ENCODE measurements at places on chromosomes 6 and 20.
A peak's percentile ranks its signal among the peaks of the same experiment; 100 is the strongest.

GRCh38 chr6:163001330-163001729 is 273.6 kb downstream of the PACRG start:
- DNase-seq: no peak

DNA sequence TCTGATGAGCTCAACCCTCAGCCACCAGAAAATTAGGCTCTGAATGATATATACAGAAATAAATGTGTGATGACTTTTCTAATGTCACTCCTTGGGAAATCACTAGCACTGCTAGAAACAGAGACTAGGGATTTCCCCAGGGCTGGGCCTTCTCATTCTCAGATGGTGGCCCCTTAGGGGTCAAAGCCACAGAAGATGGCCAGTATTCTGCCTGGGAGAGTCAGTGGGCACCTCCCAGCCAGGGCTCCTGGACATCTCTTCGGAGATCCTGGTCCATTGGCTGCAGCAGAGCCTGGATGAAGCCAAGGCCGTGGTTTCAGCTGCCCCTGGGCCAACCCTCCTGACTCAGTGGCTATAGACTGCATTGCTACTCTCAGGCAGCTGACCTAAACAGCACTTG is 276.9 kb upstream of the SUPT3H start:
- DNase-seq: no peak

- DNase-seq: no peak
Observed at GRCh38 chr20:50649590-50649989, 41.8 kb downstream of the RIPOR3 start.

- DNase-seq: no peak
Observed at GRCh38 chr6:138229663-138230179, 11.4 kb upstream of the PBOV1 start.

DNA sequence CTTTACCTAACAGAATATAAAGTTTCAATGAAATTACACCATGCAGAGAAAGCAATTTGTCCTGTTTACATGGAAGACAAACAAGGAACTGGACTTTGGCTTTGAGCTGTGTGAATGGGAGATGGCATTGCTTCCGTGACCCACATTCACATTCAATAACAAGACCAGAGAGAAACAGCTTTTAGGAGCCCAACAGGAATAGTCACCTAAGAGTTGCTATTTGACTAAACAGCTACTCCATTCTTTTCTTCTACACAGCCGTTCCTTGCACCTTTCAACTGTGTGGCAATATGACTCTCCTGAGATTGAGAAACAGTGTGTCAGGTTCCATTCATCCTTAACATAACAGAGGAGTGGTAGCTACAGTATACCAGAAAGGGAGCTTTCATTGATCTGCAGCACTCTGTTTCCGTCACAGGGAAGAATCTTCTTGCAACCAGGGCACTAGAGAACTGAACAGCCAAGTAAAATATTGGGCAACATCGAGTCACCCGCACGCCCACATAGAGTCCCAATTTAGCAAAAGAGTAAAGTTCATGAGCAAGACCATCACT is 355.1 kb downstream of the HAO1 start:
- peak; percentile 34 for DNase-seq

GRCh38 chr6:111925296-111925695 is 52.0 kb upstream of the FYN start:
- no peak for DNase-seq

DNA sequence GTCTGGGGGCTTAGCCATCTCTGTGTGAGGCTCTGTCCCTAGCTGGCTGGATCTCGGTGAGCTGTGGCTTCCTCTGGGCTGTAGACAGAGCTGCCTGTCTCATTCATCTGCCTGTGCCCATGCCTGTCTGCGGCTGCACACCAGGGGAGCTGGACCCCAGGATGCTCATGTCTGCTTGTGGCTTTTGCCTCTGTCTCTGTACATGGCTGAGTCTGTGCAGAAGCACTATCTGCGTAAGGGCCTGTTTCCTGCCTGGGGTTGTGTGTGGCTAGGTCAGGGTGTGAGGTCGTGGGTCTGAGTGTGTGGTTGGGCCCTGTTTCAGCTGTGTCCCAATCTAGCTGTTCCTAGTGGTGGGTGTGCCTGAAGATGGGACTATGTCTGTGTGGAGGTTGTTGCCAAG is 68.2 kb downstream of the CDH22 start:
- no peak for DNase-seq

- DNase-seq: no peak
Observed at GRCh38 chr6:46684771-46685170, 2.9 kb upstream of the TDRD6 start.

GRCh38 chr20:54153847-54154246 is 19.9 kb downstream of the CYP24A1 start:
- DNase-seq: no peak

DNA sequence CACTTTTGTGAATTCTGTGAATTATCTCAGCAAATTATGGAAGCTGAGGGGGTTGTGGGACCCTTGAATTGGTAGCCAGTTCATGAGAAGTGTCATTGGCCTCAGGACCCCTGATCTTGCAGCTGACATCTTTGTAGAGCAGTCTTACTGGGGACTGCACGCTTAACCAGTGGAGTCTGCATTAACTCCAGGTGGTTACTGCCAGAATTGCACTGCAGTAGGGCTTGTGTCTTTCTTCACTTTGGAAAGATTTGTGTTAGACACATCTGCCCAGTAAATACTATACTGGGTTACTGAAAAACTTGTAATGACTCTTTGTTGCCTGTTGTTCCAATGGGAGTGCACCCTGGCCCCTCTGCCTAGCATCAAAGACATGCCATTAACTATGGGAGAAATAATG is 21.2 kb upstream of the CDKN1A start:
- no peak for DNase-seq

- no peak for DNase-seq
Observed at GRCh38 chr20:33871362-33871761, 60.2 kb downstream of the CHMP4B start.

GRCh38 chr6:162058281-162058875 is 669.2 kb downstream of the PRKN start:
- no peak for DNase-seq

DNA sequence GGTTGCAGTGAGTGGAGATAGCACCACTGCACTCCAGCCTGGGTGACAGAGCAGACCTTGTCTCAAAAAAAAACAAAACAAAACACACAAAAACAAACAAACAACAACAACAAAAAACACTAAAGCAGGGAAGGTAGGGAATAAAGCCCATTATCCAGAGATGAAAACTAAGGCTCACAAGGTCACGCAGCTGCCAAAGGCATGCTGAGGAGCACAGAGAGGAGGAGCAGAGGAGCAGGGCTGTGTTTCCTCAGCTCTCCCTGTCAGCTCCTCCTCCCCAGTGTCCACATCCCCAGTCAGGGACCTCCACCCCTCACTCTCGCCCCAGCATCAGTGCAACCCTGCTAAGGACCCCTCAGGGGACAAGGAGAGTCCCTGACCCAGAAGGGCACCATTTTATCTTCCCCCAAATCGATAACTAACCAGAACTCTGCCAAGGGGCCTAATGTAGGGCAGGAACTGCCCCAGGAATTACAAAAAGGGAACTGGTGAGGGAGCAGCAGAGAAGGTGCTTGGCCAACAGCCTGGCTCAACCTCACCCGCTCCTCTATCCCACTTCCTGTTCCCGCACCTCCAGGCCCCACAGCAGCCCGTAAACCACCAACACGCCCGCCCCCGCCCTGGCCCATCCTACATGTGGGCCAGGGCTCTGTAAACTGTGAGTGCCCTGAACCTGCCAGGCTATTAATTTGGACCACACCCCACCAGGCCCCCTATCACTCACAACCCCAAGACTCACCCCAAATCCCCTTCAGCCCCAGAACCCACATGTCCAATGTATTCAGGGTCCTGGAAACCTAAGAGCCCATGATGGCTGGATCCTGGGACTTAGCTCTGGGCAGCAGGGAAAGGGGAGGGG is 9.0 kb downstream of the TEAD3 start:
- peak; percentile 88 for DNase-seq

DNA sequence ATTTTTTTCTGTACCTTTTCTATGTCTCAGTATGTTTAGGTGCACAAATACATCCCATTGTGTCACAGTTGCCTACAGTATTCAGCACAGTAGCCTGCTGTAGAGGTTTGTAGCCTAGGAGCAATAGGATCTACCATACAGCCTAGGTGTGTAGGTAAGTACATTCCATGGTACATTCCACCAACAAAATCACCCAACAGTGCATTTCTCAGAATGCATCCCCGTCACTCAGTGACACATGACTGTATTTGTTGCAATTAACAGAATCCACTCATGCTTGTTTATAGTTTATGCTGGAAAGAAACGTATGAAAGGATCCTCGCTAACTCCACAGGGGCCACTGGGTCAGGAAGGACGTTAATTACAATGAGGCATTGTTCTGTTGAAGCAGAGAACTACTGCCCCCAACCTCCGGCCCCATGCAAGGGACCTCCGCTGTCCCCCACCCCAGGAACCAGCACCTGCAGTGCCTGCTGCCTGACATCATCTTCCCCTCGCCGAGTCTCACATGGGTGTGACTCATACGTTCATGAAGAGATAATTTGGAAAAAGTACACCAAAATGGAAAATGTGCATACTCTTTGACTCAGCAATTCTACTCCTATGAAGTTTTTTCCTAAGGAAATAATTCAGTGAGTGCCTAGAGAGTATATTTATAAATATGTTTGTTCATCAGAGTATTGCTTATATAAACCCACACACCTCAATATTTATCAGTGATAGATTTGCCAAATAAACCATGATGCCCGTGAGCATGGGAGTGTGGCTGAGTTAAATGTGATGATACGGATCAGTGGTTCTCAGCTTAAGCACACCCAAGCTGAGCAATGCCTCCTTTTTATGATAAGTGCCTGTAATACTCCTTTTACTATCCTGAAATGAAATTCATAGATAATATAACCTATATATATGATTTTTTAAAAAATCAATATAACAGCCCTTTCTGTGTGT is 156.4 kb upstream of the ECI2 start:
- DNase-seq: no peak

- no peak for DNase-seq
Observed at GRCh38 chr6:25482996-25483395, 169.0 kb upstream of the SCGN start.

GRCh38 chr6:65182681-65183080 is 524.3 kb downstream of the EYS start:
- no peak for DNase-seq

- DNase-seq: peak; percentile 24
Observed at GRCh38 chr20:37333848-37334318, 12.1 kb upstream of the SRC start.

DNA sequence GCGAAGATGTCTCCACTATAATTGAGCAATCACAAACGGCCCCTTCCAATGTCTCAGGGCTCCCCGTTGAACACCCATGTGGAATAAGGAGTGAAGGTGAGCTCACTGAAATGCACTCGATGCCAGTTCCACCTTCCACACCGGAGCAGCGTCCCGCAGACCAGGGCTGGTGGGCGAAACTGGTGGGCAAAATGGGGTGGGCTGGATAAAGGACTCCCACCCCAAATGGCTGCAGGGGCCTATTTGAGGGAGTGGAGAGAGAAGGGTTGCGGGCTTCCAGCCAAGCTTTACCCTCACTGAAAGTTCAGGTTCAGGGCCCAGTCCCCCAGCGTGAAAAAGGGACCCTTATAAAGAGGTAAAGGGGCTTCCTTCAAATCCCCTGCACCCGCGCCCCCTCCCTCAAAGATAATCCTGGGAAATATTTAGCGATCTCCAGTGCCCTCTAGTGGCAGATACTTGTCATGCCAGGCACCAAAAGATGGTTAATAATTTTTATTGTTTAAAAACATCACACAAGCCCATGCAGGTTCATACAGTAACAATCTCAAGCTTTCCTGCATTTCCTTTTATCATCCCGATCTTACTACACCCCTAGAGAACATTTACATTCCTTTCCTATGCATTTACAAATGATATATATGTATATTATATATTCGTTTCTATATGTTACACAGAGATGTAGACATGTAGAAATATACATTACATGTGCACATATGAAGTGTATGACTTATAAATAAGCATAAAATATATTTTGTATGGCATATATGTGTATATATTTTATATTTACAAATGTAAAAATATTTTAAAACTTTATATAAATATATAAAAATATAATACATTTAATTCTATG is 58.2 kb upstream of the NKX2-2 start:
- no peak for DNase-seq

- DNase-seq: no peak
Observed at GRCh38 chr6:29982097-29982496, 39.8 kb downstream of the HLA-A start.

DNA sequence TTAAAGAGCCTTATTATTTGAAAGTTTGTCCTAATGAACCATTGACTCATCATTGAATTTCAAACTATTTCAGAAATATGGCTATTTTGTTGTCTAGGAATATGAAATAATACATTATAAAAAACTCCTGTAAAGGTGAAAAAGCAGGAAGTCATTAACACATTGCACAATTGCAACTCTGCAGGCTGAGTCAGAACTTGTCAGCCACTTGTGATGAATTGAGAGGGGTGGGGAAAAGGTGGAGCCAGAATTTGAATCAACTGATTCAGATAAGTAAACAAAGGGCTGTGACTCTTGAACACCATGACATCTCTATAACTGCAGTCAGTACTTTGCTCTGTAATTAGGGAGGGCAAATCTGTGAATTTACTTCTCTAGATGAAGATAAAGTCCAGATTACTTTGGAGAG is 6.0 kb downstream of the C6orf141 start:
- no peak for DNase-seq

DNA sequence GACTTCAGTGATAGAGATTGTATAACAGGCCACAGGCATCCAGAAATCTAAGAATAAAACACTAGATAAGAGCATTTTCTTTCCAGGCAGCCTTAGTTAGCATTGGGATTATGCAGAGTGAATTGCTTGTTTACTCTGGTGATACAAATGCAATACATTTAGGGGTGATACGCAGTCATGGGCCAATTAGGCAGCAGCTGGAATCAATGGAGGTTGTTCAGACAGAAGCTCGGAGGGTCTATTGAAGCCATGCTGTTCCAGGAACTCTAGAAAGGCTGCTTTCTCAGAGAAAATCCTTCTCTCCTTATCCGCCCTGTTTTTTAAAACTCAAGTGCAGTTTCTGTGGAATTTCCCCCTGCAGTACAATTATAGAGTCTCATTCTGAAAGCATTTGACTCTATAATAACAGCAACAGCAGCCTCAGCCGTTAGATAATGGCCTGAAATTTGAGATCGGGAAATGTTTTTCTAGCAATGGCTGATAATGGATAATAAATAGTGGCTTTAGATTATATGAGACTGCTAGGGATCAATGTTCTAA is 364.3 kb upstream of the HS3ST5 start:
- DNase-seq: no peak

- no peak for DNase-seq
Observed at GRCh38 chr20:56411759-56412472, at the start of gene CASS4. Gene CASS4 (plus strand): TSS chr20:56412260. CDS start chr20:56412459, 199 bp downstream.

DNA sequence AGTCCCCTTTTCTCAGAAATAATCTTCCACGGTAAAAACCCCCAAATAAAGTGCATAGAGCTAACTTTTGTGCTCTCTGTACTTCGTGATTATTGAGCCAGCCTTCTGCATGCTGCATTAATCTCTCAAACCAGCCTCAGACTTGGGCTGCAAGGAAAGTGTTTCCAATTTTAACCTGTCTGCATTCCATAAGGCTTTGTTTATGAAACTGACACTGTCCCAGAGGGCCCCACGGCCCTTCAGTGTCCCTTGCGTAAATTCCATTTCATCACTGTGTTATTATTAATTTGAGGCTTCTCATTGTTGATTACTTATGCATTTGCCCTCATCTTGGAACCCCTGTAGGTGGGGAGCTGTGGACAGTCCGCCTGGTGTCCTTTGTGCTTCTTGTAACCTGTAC is 15.6 kb upstream of the SNRPB2 start:
- DNase-seq: no peak
